CD4-positive, alpha-beta T cell treated with Interleukin-10 for 1 hour (primary cell): ENCODE measurements at places on chromosomes 2 and 18.

DNA sequence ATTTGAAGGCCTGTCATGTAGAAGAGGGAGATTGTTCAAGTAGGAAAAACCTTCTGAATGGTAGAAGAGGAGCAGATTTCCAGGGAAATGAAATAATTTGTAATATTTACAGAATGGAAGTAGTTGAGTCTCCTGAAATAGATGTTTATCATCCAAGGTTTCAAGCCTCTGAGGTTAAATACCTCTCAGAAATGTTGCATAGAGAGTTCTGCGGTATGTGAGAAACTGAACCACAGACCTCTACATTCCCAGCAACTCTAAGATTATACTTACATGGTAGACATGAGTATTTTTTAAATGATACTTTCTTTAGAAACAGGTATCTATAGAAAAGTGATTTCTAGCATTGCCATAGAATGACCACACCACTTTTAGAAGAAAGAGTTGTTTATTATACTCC, 379.8 kb upstream of the FANCL start:
- no peak for DNase-seq

DNA sequence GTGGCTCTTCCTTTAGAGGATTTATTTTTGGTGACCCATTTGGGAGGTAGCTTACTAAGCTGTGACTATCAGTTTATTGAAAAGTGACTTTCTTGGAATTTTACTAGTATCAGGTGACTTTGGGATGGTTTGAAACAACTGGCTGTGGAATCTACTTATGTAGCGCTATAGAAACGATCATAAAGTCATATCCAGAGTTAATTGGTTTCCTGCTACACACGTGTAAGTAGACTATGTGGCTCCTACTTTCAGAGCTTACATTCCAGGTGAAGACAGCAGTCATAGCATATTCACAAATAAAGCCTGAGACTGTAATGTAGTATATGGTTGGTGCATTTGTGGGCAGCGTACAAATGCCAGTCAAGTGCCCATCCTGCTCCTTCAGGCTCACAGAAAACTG, 308.9 kb downstream of the ZNF521 start:
- no peak for DNase-seq

DNA sequence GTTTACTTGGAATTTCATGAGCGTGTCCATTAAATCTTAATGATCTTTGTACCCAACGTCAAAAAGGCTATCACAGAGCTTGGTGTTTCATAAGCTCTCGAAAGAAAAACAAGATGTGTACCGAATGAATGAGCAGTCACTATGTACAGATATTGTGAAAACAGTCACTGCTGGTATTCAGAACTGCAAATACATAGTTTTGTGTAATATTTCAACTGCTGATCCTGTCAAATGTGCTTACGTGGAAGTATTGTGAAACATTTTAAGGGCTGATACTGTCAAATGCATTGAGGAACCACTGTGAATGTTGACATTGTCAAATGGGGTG, 184.2 kb upstream of the KLHL29 start:
- DNase-seq = no peak

DNA sequence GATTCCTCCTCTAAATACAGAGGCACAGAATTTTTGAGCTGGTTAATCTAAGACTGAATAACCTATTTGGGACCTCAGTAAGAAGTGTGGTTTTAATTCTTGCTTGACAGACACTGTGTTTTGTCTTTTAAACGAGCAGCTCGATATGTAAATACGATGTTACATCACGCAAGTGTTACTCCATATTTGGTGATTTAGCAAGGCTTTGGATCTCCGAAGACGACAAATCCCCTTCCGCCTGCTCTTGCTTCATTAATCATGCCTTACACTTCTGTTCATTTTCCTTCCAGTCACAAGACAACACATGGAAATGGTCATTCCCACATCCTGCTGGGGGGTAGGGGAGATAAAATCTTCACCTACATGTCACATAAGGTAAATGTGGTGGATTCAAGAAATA, 9.4 kb downstream of the BCL11A start:
- no peak for DNase-seq

- DNase-seq = no peak
These were observed at the start of gene EPB41L3 for GRCh38 chr18:5543773-5544389. Gene EPB41L3, minus strand, starts transcription at chr18:5543997. Its CDS starts 54,814 bp downstream, at chr18:5489183.

DNA sequence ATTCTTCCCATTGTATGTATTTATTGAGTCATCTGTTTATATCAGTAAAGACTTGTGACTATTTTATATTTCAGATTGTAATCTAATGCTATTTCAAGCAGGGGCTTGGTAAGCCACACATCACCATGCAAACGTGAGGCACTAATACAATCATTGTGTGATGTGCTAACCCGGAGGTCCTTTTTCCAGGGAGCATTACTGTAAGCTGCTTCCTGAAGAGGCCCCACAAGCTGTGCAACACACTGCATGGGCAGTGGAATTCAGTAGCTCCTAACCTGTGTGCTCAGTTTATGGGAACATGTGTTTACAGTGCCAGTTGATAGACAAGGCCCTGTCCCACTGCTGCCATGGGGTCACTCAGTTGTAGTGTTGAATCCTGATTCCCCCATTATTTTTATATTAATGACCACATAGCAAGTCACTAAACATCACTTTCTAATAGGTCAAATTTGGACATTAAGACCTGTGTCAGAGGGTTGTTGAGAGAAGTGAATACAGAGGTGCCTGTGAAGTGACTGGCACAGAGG, 162.9 kb downstream of the FHOD3 start:
- no peak for DNase-seq

GRCh38 chr18:74478880-74479279, 17.3 kb upstream of the CNDP2 start:
- no peak for DNase-seq

DNA sequence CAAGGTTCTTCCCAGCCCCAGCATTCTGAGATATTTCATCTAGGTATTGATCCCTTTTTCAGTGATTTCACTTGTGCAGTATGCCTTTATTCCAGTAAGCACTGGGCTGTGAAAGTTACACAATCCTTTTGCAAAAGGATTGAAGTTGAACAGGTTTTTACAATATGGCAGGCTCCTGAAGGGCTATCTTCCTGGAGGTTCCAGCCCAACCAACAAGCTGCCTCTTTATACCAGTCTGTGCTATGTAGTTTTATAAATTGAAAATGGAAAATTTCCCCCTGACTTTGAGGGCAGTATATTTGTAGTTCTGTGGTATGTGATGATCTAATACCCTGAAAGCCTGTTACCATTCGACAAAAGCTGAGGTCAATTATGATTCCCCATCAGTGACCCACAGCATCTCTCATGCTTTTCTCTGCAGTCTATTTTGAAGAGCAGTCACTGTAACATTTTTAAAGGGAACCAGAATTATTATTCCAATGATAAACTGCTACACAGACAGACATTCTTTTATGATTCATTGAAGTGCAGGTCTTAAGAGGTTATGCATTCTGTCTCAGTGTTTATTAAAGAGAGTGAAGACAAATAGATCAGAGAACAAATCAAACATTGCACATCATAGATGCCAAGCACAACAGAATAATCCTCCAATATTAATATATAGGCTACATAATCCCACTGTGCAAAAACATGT, 35.2 kb upstream of the STPG4 start:
- no peak for DNase-seq

- no peak for DNase-seq
These were observed 75.3 kb upstream of the PPP1CB start for GRCh38 chr2:28676152-28676835.

- peak; percentile 49 for DNase-seq
These were observed 9.0 kb downstream of the SERTAD2 start for GRCh38 chr2:64644458-64645382.

DNA sequence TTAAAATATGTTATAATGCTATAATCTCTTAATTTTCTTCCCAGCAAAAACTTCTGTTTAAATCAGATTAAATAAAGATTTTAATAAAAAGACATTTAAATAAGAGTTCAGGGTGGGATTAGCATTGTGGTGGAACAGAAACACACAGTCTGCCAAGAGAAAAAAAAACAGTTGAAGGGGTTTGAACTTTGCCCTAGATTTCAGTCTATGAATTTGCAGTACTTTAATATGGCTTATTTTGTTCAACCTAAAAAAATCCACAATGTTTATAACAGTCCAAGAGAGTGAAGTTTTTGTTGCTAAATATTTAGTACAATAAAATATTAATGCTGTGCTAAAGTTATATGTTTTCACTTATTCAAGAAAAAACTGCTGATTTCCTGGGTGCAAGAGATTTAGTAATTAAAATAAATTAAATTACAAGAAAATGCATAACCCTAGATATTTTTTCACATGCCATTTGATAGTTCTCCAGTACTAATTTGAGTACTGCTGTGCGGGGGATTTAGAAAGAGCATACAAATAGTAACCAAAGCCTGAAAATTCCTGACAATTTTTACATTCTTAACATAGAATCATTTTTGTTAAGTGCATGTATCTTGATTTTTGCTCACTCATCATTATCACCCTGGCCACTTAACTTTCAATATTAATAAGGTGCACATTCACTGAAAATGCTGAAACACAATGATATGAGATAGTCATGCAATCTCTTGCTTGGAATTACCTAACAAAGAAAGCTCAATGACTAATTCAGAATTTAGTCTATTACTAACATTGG, 52.6 kb downstream of the SLC40A1 start:
- no peak for DNase-seq

DNA sequence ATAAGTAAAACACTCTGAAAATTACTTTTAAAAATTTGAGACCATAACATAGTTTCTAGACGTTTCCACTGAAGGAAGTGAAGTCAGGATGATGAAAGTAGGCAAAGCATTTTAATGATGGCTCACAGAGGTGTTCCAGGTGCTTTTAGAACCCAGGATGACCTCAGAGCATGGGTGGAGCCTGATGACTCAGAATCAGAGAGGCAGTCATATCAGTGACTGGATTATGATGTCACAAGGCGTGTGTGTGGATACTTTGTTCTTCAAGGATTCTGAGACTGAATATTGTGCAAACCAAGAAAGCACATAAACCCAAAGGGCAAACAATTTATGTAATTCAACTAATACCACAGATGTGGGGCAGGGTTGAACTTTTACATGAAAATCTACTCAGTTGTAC, 208.0 kb upstream of the FBXO11 start:
- peak; percentile 35 for DNase-seq

DNA sequence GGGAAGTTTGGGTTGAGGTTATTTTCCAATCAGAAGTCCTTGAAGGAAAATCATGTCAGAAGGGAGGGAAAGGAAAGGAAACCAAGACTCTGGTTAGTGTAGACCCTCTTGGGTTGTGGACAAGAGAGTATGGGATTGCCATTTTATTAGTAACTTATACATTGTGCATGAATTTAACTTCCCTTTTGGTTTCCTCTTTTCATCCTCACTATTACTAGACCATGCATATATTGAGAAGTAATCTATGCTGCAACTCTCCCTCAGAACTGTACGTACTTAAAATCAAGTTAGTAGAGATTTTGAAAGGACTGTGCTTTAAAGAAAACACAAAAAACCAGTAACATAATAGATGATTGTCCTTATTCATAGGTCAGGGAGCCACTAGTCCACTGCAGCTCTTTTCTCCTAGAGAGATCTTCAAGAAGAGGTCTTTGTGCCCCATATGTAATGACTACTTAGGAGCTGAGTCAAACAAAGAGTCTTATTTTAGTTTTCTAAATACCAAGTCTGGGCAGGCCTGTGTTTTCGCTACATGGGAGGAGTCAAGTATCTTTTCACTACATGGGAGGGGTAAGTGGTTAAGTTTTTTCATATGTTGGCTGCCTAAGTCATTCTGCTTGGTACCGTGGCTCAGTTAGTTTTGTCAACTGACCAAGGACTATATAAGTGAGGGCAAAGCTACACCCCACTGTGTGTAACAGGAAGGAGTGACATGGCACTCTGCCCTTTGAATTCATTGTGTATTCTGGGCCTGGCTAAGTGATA, 25.2 kb upstream of the FAM117B start:
- DNase-seq = no peak

DNA sequence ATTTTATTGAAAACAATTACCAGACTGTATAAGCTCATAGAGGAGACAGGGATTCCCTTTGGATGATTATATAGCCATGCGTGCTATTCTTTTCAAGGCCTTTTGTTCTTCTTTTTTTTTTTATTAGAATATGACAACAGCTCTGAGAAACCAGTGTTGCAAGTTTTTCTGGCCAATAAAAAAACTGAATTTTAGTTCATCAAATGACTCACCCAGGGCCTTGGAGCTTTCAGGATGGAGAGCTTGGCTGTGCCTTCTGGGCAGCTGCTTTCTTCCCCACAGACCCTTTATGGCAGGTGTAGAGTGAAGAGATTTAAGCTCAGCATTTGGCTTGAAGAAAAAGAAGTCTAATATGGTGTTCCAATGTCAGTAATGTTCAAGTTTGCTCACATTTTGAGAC, 497.9 kb upstream of the FANCL start:
- no peak for DNase-seq

DNA sequence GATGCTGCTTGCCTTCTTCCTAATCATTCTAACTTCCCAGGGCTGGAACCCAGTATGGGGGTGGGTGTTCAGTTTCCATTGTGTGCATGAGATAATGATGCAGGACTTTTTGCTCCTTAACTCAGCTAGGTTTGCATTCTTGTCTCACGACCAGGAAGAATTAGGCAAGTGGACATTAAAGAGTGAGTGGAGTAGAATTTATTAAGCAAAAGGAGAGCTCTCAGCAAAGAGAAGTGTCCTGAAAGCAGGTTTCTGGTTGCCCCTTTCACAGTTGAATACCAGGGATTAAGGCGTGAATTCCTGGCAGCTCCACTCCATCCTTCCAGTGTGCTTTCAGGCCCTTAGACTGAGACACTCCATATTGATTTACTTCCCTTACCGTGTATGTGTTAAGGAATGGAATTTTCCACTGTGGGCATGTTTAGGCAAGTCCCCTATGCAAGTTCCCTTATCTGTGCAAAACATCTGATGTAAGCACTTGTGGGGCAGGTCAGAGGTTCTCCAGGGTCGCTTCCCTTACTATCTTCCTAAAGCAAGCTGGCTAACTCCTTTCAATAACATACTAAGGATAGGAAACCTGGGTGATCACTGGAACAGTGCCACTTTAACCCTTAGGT, 126.5 kb downstream of the GPR39 start:
- no peak for DNase-seq

DNA sequence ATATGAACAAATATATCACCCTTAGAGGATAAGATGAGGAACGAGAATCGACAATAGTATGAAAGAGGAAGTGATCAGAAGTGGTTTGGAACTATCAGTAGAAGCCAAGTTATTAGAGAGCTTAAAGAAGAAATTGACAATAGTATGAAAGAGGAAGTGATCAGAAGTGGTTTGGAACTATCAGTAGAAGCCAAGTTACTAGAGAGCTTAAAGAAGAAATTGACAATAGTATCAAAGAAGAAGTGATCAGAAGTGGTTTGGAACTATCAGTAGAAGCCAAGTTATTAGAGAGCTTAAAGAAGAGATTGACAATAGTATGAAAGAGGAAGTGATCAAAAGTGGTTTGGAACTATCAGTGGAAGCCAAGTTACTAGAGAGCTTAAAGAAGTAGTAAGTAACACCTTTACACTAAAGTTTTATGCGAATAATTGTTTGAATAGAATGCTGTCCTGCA, 175.5 kb downstream of the ZNF407 start:
- DNase-seq = no peak

GRCh38 chr2:127655209-127656073, 9.5 kb downstream of the GPR17 start:
- DNase-seq = no peak

- DNase-seq = no peak
These were observed 72.2 kb downstream of the HDAC4 start for GRCh38 chr2:239328351-239329191.

GRCh38 chr2:37583402-37583801, 88.0 kb downstream of the CDC42EP3 start:
- no peak for DNase-seq
